ENCODE measurements at places on chromosomes 7 and 10. TPM values are rescaled to one million over a fixed set of nuclear protein-coding genes. Genes with fewer than 3 reads are reported as not detected.

DNA sequence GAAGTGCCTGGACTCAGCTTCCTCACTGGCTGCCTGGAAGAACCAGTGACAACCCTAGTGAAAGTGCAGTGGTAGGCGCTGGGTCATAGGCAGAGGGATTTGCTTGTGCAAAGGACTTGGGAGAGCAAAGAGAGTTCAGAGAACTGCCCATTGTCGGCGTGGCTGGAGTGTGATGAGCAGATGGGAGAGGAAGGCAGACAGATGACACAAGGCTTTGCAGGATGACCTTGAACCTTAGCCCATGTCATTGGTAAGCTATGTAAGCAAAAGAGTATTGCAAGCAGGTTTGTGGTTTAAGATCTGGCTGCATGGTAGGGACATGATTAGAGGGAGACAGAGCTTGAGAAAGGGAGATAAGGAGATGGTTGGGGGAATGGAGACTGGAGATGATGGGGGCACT lies 35.3 kb upstream of the NOBOX start:
- DNase-seq, result no peak

DNA sequence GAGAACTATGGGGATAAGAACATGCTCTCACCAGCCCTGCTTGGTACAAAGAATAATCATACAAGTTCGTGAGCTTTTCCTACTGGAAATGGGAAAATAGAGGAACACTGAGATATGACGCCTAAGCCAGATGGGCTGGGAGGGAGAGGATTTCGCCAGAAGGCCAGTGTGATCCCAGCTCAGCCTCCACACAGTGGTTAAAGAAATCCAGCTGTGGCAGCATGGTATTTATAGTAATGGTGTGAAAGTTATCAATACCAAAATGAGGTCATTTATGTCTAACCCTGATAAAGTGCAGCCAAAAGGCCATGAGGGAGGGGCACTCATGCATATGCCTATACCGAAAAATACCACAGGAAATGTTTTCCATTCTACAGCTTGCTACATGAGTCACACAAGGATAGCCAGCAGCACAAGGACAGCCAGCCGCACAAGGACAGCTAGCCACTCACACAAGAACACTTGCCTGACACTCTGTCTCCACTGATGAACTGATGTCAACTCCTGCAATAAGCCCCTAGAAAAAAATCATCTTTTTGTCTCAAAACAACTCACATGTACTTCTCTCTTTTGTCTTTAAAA lies 49.4 kb downstream of the FRMPD2 start:
- DNase-seq, result no peak

DNA sequence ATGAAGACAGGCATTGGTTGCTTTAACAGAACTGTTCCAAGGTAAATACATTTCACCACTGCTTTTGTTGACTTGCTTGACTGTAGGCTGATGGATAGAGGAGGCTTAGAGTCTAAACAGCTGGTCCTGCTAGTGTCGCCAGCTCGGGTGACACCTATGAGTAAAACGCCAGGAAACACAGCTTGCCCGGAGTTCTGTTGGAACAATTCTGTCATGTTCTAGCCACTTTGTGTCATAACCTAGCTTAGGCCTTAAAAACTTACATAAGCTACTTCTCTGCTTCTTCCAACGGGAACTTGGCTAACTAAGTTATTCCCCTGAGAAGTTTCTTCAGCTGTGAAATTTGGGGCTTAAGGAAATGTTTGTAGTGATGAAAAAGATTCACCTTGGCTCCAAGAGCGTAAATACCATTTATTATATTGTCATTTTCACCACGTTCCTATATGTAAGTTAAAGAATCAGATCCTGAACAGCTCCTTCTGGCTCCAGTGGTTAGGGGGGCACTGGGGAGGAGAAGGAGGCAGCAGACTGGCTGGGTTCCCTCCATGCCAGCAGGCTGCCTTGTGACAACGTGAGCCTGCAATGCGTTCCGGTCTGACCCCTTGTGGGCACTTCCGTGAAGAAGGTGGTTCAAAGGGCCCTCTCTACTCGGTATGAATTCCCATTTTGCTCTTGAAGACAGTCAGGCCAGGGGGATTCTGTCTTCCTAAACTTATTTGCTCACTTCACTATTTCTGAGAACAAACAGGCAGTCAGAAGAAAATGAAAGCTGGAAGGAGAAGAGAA lies 253.2 kb downstream of the BMPER start:
- peak; percentile 80 for DNase-seq

GRCh38 chr10:126104767-126105166 lies 208.4 kb downstream of the FANK1 start:
- no peak for DNase-seq

- DNase-seq, result no peak
Measured at GRCh38 chr10:34433241-34434076, 381.6 kb downstream of the PARD3 start.

DNA sequence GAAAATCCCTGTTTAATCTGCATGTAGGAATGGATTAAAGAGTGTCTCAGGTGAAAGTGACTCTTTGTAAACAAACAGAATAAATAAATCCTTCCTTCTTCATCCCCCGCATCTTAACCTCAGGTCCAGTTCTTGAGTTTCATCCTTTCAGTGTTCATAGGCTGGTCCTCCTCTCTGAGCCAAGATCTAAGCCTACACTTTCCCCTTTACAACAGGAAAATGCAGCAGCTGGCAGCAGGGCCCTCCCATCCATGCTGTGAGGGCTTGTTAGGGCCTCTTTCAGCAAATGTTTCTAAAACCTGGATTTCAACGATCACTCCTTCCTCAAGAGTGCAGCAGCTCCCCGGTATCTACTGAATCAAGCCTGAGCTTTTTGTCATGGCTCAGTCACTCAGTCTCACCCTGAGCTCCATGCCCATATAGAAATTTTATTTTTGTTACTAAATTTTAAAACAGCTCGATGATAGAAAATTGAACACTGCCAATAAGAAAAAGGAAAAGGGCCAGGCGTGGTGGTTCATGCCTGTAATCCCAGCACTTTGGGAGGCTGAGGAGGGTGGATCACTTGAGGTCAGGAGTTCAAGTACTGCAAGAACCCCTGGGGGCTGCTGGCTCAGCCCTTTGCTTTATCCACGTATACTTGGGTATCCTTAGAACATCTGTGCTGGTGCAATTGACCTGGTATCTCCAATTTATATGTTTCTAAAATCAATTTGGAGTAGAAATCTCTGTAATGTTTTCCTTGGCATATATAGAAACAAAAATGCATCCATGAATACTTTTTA lies 15.6 kb downstream of the BLNK start:
- DNase-seq, result no peak

DNA sequence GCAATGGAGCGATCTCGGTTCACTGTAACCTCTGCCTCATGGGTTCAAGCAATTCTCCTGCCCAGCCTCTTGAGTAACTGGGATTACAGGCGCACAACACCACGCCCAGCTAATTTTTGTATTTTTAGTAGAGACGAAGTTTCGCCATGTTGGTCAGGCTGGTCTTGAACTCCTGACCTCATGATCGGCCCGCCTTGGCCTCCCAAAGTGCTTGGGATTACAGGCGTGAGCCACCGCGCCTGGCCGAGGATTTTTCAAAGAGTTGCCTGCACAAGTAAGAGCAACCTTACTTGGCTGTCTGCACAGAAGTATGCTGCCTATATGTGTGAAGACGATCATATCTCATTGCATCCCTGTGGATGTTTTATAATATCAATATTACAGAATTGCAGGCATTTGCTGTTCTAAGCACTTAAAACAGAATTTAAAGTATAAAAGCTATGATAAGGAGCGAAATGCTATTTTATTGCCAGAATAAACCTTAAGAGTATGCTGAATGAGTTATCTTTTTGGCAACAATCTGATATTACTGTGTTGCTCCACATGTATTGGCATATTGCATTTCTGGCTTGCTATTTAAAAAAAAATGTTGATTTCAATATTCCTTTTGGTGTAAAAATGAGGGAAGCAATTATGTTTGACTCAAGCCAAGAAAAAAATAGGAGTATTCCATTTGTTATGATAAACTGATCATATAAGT lies 379.4 kb upstream of the SEMA3D start:
- DNase-seq, result no peak

DNA sequence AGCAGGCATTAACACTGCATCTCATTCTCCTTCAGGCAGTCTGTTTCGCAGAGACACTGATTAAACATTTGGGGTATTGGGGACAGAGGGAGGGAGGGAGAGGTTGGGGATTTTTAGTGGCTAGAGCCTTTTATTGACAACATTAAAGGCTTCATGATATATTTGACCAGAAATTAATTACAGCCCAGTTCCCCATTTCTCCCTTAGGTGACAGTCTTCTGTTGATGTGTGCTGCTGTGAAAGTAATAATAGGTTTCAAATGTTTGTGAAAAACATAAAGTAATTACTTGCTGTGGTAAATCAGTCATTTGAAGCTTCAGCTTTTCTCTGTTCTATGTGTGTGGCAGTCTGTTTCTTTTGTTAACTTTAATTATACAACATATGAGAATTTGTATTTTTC lies 105.3 kb upstream of the LRGUK start:
- DNase-seq, result no peak

GRCh38 chr7:115475206-115475605 lies 553.3 kb downstream of the MDFIC start:
- no peak for DNase-seq

GRCh38 chr7:50412973-50413372 lies 37.2 kb downstream of the FIGNL1 start:
- no peak for DNase-seq

DNA sequence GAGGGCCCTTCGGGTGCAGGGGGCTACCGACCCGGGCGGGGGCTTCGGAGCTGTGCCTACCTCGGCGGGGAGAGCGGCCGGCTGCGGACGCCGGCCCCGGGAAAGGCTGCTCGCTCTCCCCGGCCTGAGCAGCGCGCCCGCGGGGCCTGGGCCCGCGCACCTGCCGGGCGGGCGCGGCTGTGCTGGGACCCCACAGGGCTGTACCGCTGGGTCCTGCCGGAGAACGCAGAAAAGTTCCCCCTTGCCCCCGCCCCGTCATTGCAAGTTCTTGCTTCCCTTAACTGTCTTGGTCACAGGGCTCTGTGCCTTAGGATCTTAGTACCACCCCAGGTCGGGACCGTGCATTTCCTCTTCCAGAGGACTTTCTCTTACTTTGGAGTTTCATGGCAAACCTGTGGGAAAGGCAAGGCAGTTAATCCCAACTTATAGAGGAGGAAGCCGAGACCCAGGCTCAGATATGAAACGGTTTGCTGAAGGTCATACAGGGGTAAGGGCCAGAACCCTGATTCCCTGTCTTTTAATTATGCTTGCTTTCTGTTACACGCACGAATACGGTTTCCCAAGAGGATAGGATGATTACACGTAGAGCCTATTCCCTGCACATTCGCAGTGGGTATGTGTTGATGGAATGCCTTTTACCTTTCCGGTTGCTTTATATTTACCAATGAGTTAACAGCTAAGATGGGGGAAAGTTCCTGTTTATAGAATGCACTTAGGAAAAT lies 652 bp downstream of the PCGF5 start:
- DNase-seq, result peak; percentile 52

DNA sequence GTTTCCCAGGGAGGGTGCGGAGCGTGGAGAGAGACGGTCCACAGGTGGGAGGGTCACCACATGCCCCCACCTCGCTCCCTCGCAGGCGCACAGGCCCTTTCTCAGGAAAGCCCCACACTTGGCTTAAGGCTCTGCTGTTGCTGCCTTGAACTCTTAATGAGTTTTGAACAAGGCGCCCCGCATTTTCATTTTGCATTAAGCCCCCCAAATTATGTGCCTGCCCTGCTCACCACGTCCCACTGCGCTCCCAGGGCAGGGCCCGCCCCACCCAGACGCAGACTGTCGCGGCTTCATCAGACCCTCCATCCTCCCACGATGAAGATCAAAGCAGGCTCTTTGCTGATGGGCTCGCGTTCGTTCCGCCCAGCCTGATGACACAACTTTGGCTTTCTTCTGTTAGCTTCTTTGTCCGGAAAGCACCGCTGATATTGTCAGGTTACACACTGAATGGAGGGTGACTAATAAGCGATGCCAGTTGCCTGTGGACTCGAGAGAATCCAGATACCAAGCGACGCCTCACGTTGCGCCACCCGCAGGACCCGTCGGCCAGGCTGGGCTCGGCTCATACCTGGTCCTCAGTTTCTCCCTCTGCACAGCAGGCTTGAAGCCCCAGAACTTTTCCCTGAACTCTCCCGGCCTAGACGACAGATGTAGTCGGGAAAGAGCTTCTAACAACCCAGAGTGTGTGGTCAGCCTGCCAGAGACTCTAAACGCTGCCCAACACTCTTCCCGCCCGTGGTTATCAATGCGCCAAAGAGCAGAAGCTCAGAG lies 9.5 kb downstream of the CALML3 start:
- no peak for DNase-seq

DNA sequence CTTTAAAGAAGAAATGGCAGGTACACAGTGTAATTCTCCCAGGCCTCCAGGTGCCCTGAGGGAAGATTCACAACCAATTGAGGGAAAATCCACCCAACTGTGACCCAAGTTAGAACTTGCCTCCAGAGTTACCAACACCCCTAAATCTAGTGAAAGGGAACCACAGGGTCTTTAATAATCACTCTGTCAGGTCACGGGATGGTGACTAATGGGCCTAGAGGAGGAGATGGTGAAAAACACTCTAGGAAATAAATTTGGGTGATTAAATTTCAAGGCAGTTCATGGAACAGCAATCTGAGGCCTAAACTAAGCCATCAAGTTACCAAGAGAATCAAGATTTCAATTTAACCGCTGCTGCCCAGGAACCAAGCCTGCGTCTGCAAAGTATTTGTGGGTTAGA lies 26.7 kb upstream of the SLF2 start:
- DNase-seq, result no peak

DNA sequence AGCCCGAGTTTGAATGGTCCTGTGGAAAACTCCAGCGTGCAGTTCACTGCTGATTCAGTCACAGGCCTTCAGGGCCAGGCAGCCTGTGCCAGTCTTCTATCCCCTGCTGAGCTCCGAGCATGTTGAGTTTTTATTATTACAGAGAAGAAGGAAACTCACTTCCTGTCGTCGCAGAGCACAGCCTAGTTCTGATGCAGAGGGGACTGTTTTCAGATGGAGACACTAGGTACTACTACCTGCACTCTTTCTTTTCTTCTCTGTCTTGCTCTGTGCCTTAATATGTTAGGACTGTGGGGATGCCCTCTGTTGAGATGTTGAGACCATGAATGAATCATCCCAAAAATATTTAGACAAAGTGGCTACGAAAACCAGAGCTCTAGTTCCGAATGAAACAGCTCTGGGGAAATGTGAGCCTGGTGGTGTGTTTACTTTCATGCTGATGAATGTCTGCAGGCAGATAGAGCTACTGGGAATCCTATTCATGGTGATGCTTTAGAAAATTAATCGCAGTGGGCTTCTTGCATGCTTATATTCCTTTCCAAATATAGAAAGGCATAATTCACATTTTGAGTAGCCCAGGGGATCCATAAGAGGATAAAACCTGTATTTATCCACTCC lies 29.6 kb downstream of the CASP7 start:
- no peak for DNase-seq

GRCh38 chr7:39732837-39733804 lies 109.7 kb downstream of the RALA start:
- peak; percentile 89 for DNase-seq

The DKK1 gene
- total RNA-seq, result 0.38 TPM

The GPRIN2 gene
- total RNA-seq, result 1.1 TPM

The CALCR gene
- not detected for total RNA-seq

The SPACDR gene
- not detected for total RNA-seq

The EIF5AL1 gene
- total RNA-seq, result 0.48 TPM

The OR2A12 gene
- not detected for total RNA-seq

The TBXAS1 gene
- 6.6 TPM for total RNA-seq

The INMT gene
- 21.5 TPM for total RNA-seq

The ANXA8 gene
- total RNA-seq, result 1.7 TPM
